ENCODE measurements at places on chromosomes 4 and X.

GRCh38 chr4:20384456-20384855 lies 132.8 kb downstream of the SLIT2 start:
- DNase-seq: no peak

DNA sequence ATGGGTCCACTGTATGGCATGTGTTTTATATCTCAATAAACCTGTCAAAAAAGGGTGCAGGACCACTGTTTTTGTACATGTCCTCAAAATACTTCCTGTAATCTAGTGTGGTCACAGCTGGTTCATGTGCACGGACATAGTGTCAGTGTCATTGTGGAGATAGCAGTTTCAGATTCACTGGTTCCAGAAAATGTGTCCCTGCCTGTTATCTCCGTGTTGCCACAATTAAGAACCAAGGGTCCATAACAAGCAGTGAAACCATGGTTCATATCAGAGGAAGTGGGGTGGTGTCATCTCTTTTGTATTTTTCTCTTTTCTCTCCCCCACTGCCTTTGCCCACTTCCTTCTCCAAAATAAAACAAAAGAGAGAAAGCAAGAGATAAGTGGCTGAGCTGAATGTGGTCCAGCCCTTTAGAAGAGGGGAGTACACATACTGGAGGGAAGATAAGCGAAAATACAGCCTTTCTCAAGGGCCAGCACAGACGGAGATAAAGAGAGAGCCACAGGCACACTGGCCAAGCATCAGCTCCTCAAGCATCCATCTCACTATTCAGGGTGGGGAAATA lies 51.2 kb downstream of the TBL1X start:
- no peak for DNase-seq

GRCh38 chrX:6021316-6022091 lies 207.2 kb downstream of the NLGN4X start:
- DNase-seq: peak; percentile 34

DNA sequence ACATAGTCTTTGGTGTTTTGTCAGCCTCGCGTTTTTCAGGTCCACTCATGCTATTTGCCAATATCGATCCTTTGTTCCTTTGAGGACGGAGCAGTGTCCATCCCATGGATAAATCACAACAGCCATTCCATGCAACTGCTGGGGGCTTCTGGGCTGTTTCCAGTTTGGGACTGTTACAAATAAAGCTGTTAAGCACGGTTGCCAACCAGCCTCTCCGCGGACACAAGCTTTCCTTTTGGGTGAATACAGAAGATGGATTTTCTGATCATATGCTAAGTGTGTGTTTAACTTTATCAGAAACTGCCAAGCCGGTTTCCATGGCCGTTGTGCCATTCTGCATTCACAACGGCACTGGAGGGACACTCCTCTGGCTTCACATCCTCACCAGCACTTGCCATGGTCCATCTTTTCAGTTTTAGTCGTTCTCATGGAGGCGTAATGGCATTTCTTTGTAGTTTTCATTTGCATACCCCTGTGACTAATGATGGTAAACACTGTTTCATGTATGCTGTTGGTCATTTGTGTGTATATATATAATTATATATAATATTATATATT lies 67.8 kb downstream of the ABLIM2 start:
- no peak for DNase-seq

GRCh38 chr4:1246901-1247863 lies 1.7 kb downstream of the CTBP1 start:
- no peak for DNase-seq

DNA sequence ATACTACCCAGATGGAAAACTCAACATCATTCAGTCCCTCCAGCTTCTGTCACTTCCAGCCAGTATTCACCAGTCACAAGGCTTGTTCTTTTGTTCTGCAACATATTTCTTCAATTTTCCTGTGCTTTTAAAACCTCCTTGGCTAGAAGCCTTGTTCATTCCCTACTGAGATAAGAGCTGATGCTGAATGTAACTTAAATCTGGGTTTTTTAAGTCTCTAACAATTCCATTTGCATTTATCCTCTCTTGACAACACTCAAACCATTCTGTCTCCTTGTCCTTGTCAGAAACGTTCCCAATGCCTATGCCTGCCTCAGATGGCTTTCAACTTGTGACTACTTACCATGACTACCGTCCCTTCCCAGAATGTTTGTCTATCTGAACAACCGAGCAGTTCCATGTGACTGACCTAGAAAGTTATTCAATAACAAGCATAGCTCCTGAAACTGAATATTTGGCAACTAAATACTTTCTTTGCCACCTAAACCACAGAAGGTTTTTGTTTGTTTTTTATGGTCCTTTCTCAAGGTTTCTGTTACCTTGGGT lies 682.9 kb upstream of the GALNTL6 start:
- DNase-seq: no peak

DNA sequence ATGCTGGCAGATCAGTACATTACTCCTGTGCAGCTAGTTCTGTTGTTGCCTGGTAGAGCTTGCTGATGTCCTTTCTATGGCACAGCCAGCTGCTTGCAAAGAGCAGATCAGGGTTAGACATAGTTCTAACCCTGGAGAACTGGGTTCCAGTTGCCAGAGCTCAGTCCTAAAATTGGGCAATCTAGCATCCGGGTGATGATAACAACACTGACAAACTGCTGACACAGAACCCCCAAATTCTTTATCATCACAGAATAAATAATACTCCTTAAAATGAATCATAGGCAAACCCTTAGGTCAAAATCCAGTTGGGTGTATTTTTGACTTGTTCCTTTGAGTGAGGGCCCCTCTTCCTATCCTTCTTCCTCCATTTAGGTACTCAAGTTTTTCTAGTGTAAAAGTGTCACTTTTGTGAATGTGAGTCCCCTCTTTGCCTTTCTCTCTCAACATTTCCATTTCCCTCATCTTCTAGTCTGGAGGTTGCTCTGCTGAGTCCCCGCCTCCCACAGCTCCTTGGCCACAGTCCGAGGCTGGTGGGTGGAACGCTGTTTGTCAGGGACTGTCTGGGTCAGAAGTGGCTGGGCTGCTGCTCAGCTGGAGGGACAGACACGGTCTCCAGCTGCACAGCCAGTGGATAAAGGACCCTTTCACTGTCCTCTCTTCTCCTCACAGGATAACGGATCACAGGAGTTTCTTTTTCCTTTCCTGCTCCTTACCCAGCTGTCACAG lies 93.6 kb upstream of the RASGEF1B start:
- DNase-seq: no peak

DNA sequence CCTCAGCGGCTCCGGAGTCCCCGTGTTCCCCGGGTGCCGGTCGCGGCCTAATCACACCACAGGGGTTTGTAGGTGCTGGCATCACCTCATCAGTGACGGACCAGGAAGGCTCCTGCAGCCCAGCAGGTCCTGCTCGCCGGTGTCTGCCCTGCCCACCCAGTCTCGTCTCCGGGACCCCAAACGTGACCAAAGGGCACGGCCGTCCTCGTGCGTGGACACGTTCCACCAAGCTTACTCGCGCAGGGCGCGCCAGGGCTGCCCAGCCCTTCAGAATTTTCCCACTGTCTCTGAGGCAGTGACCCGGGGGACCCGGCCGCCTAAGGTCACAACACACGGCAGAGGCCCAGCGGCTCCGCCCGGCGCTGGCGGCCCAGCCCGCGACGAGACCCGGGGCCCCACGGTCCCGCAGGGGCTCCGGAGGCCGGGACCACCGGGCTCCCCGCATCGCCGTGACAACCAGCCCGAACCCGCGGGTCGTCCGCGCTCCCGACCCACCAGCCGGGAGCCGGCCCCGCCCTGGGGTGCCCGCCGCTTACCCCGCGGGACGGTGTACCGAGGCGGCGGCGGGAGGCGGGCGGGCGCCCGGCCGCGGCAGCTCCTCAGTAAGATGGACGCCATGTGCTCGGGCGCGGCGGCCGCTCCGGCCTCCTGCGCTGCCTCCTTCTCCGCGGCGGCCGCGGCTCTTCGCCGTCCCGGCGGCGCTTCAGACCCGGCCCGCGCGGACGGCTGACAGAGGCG lies 454 bp downstream of the LETM1 start:
- no peak for DNase-seq

- DNase-seq: no peak
Measured at GRCh38 chrX:68703846-68704245, 56.4 kb downstream of the STARD8 start.

DNA sequence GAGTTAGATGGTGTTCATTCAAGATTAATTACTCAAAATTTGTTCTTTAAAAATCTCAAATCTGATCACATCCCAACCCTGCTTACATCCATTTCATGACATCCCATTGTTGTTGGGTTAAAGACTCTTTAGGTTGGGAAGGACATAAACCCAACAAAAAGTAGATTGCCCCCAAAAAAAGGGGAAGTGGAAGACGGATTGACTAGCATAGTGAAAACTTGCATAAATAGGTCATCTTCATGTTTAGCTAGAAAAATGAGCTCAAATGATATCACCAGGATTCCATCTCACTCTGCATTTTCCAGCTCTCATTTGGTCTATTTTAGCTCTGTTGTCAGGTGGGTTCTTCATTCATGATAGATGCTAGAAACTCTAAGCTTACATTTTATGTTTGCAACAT lies 18.5 kb upstream of the TET2 start:
- DNase-seq: no peak

GRCh38 chr4:62460329-62460728 lies 1260.2 kb downstream of the ADGRL3 start:
- no peak for DNase-seq

- DNase-seq: no peak
Measured at GRCh38 chr4:26076000-26076587, 162.1 kb downstream of the SMIM20 start.

- DNase-seq: no peak
Measured at GRCh38 chr4:37482236-37482913, 203.8 kb downstream of the RELL1 start.

GRCh38 chrX:38718311-38718710 lies 82.9 kb upstream of the MID1IP1 start:
- DNase-seq: no peak

DNA sequence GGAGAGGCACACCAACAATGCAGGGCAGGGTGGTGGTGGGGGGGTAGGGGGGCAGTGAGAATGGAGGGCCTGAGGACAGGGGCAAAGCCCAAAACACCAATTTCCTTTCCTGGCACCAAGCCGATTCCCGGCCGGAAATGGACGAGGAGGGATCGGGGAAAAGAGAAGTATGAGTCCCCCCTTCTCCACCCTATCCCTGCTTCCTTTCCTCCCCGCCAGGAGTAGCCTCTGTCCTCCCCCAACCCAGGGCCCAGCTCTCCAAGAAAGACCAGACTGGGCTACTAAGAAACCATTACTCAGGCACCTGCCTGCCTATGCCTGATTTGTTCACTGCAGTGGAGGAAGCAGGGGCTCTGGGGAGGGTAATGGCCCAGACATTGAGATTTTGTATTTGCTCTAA lies 402 bp downstream of the CCDC120 start:
- DNase-seq: no peak

GRCh38 chr4:5887361-5888221 lies 5.3 kb downstream of the CRMP1 start:
- DNase-seq: no peak

DNA sequence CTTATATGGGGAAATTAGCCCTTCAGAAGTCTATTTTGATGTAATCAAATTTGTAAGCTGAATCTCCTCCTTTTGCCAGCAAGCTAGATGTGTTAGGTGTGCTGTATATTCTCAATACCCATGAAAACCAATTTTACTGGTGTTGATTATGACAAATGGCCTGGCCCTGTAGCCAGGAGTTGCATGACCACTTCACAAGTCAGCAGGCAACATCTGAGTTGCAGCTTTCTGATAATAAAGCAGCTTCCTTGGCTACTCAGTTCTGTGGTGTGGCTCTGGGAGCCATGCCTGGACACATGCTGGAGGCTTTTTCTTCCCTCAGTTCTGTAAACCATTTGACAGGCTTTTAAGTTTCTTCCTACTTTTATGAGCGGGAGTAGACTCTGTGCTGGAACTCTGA lies 154.1 kb upstream of the CXCL13 start:
- DNase-seq: no peak

DNA sequence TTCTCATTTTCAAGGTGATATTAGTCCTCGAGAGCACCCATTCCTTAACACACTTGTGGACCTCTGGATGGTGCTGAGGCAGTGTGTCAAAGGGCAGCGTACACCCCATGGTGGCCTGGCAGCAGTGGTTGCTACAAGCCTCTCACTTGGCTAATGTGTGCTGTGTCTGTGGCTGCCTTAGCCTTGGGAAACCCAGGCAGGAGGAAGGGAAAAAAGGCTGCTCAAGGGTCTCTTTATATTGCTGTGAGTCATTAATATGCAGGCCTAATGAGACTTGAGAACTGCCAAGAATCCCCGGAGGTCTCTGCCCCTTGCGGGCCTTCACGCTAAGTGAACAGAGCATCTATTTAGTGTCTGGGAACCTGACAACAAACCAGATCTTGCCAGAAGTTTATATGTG lies 7.0 kb downstream of the PCDH10 start:
- DNase-seq: no peak

GRCh38 chrX:124975456-124975855 lies 344.2 kb upstream of the TEX13C start:
- DNase-seq: no peak

DNA sequence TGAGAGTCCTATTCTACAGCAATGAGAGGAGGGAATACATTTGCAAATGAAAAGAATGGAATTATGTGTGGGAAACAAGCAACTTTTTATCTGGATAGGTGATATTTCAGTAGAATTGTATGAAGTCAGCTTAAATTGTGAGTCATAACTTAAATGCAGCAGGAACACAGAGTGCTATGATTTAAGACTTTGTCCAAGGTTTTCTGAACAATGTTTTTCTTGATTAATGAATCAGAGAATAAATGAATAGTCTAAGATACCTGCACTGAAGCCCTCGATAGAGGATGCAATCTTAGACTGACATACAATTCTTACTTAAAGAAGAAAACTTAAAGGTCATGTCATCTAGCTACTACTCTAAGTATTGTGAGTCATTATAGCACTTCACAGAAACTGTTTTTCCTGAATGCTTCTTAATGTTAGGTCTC lies 8.0 kb downstream of the ARHGEF38 start:
- DNase-seq: no peak

- DNase-seq: no peak
Measured at GRCh38 chr4:1499465-1499864, 93.2 kb upstream of the NKX1-1 start.

- peak; percentile 50 for DNase-seq
Measured at GRCh38 chr4:24468071-24468470, 116.3 kb downstream of the DHX15 start.

DNA sequence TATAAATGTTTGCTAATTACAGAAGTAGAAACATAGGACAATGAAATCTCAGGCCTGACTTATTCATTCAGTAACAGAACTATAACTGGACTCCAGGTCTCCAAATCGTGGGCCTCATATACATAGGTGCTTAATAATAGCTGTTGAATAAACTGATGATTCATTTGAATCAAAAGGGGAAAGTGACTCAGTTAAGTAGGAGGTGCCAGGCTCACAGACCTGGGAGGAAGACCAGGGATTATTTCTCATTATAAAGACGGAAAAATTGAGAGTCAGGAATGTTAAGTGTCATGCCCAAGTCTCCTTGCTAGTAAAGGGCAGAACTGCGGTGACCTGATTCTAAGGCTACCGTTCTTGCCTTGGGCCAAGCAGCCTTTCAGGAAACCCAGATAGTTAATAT lies 131.5 kb downstream of the HS3ST1 start:
- DNase-seq: no peak

- DNase-seq: no peak
Measured at GRCh38 chr4:88605736-88606135, 13.5 kb downstream of the HERC3 start.

All from NCI-H1694 (cell line).